ENCODE measurements at places on chromosomes 3 and 15.

GRCh38 chr3:99586701-99587100 is 51.7 kb upstream of the COL8A1 start:
- DNase-seq: no peak
- H3K36me3 ChIP-seq: no peaks in the 10 kb centered on the region
- H3K4me1 ChIP-seq: no peaks in the 10 kb centered on the region
- H3K27ac ChIP-seq: no peak overlapping the region

DNA sequence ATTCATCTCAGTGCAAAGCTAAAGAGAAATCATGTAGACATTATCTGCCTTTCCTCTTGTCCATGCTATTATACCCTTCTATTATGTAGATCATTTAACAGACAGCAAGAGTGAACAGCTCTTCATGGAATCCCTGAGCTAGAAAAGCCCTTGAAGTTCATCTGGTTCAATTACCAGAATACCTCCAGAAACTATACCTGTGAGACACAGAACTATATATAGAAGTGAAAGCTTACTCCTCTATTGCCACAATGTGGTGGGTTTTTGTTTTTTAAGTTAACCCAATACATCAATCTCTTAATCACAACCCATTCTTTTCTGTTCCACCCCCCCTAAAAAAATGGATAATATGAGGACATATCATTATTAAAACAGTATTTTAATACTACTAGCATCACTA is 347.7 kb downstream of the PLCL2 start:
- no peaks in the 10 kb centered on the region for H3K27me3 ChIP-seq
- no peak overlapping the region for H3K4me3 ChIP-seq
- no peak overlapping the region for H3K27ac ChIP-seq
- H3K36me3 ChIP-seq: peaks cover 13% of the 10 kb centered on the region
- H3K4me1 ChIP-seq: peaks cover 19% of the 10 kb centered on the region

DNA sequence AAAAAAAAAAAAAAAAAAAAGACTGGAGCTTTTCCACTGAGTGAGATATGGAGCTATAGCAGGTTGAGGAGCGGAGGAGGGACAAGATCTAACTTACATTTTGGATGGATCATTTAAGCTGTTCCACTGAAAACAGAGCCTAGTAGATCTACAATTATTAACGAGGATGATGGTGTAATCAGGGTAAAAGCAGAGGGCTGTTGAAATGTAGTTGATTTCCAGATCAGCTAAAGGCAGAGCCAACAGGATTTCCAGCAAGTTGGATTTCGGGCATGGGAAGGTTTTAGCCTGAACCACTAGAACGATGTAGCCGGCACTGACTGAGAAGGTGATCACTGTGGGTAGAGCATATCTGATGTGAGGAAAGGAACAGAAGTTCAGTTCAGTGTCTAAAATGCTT is 360.7 kb downstream of the EPHB1 start:
- no peak for DNase-seq
- H3K4me3 ChIP-seq: no peak overlapping the region
- no peak overlapping the region for H3K27ac ChIP-seq
- H3K36me3 ChIP-seq: no peaks in the 10 kb centered on the region
- H3K4me1 ChIP-seq: no peaks in the 10 kb centered on the region

- DNase-seq: no peak
- H3K4me3 ChIP-seq: no peak overlapping the region
- peaks cover 4% of the 10 kb centered on the region for H3K36me3 ChIP-seq
Measured at GRCh38 chr3:194592798-194593752, 40.1 kb downstream of the TMEM44 start.

DNA sequence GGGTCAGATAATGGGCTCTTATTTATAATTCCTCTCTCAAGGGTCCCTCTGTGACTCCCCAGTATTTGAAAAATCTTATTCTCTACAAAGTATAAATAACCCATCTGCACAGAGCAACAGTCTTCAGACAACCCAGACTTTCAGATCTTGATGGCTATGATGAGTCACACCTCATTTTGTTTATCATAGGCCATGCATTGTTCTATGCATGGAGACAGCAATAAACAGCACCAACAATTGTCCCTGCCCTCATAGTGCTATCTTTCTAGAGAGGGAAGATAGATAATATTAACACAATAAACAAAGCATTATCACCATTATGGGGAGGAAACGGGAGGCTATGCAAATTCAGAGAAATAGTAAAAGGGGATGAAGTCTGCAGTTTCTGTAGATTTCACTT is 13.4 kb downstream of the FHIT start:
- no peak for DNase-seq
- H3K4me1 ChIP-seq: no peaks in the 10 kb centered on the region
- H3K4me3 ChIP-seq: no peak overlapping the region
- no peaks in the 10 kb centered on the region for H3K27me3 ChIP-seq

GRCh38 chr15:33016405-33017024 is 178.0 kb downstream of the FMN1 start:
- peaks cover 8% of the 10 kb centered on the region for H3K27me3 ChIP-seq
- DNase-seq: no peak
- no peak overlapping the region for H3K27ac ChIP-seq
- no peak overlapping the region for H3K4me3 ChIP-seq
- no peaks in the 10 kb centered on the region for H3K36me3 ChIP-seq

DNA sequence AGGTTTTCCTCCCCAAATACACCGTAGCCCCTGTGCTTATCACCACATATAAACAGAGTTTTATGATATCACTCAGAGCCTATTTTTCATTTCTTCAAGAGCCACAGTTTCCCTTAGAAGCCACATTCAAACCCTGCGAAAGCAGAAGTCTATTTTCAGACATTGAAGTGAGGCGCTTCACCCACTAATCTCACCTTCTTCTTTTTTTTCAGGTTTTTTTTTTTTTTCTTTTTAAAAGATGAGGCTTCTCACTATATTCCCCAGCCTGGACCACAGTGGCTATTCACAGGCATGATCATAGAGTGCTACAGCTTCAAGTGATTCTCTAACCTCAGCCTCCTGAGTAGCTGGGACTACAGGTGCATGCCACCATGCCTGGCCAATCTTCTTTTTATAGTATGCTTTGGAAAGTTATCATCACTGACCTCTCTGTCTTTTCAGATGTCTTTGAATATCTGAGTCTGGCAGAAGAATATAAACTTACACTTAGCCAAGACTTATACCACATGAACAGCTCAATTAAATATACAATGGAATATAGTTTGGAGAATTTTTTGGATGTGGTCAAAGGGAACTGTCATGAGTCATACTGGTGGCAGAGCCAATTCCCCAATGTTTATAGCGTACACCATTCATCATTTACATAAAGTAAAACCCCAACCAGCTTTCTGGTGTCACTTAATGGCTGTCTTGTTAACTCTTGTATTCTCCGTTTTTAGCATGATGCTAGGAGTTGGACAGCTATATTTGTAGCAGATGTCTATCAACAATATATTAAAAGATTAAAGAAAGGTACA is 59.7 kb upstream of the CCDC50 start:
- H3K4me1 ChIP-seq: peaks cover 51% of the 10 kb centered on the region
- peak overlapping the region; percentile 92 for H3K27ac ChIP-seq
- DNase-seq: no peak
- peak overlapping the region; percentile 68 for H3K4me3 ChIP-seq

DNA sequence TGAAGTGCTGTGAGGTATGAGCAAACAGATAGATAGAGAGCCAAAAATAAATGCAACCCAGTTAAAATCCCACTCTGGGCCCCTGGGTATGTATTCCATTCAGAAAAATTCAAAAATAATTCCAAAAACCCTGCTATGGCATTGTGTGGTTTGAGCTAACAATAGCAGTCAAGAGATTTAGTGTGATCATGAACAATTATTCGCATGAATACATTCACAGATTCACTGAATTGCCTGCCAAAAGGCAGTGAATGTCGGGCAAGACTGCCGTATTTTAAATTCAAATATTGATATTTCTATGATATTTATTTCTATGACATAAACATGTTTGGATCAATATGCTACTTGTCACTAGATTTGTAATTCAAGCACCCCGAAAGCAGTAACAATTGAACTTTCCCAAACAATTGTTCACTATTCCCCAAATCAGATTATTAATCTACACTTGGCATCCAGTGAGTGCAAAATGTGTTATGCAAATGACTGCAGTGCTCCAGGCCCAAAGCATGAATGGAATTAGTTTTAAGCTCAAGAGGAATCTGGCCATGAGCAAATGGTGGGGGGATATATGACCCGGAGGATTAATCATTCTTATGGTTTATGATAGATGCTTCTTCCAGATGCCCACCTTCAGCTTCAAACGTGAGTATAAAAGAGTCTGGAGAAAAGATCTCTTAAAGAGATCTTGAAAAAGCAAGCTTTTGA is 417.0 kb upstream of the MEIS2 start:
- no peaks in the 10 kb centered on the region for H3K4me1 ChIP-seq
- DNase-seq: no peak
- H3K27me3 ChIP-seq: no peaks in the 10 kb centered on the region
- H3K4me3 ChIP-seq: no peak overlapping the region
- H3K36me3 ChIP-seq: no peaks in the 10 kb centered on the region

DNA sequence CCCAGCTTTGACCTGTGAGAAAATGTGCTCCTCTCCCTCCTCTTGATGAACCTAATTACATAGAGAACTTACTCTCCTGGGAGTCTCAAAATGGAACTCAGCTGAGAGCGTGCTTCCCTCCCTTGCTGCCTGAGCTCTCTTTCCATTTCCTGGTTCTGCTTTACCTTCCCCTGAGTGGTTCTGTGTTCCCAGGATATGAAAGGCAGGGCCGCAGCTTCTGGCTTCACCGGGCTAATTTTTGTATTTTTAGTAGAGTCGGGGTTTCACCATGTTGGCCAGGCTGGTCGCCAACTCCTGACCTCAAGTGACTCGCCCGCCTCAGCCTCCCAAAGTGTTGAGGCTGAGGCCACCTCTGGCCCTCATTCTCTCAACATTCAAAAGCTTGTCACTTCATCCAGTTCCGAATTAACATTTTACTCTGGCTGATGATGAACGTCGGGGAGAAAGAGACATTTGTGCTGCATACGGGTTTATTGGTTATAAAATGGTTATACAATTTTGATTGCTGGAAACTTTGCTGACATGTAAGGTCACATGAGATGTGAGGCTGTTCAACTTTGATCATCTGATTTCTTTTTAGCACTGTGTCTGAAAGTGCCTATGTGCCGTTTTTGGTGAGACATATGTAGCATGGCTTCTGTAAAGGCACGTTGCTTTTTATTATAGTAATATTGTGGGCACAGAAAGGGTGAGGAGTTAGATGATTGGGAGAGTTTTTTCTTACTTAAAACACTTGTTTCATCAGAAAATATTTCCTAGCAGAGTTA is 6.6 kb downstream of the PLS1 start:
- H3K4me3 ChIP-seq: no peak overlapping the region
- no peaks in the 10 kb centered on the region for H3K4me1 ChIP-seq
- H3K27ac ChIP-seq: no peak overlapping the region
- H3K27me3 ChIP-seq: peaks cover 4% of the 10 kb centered on the region

DNA sequence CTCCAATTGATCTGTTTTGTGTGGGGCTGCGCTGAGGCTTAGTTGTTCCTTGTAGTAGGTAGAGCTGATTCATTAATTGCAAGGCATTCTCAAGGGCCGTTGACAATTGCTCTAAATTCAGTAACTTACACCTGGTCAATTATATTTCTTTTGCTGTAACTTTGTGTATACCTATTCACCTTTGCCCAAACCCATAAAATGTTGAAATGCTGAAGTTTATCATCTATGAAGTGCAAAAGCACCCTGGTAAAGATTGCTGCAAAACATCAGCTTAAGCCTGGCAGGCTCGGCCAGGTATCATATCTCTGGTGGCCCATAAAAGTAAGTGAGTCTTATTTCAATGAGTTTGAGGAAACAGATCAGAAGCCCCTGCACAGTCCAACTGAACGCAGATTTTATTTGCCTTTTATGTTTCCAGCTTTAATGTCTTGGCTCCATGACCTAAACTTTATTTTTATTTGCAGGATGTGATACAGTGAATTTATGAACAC is 203.6 kb upstream of the SLCO3A1 start:
- H3K27ac ChIP-seq: no peak overlapping the region
- no peaks in the 10 kb centered on the region for H3K36me3 ChIP-seq
- no peaks in the 10 kb centered on the region for H3K4me1 ChIP-seq

DNA sequence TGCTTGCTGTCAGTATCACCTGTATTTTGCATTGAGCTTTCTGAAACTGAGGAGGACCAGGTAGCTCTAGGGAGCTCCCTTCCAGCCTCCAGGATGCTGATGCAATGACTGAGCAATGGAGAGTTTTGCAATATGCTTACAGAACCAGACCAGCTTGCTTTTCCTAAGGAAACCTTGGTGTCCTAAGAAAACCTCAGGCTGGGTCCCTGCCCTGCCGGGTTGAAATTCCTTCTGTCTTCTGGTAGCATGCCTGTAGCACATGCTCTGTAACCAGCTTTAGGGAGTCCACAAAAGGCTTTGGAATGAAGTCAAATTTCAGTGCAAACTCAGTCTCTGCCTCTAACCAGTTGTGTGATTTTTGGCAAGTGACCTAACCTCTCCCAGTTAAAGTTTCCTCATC is 65.8 kb upstream of the GSK3B start:
- no peak overlapping the region for H3K4me3 ChIP-seq
- no peak for DNase-seq
- no peak overlapping the region for H3K27ac ChIP-seq
- H3K27me3 ChIP-seq: no peaks in the 10 kb centered on the region
- H3K36me3 ChIP-seq: peaks cover 3% of the 10 kb centered on the region
- peaks cover 7% of the 10 kb centered on the region for H3K4me1 ChIP-seq

- H3K27ac ChIP-seq: no peak overlapping the region
- no peak for DNase-seq
- H3K27me3 ChIP-seq: no peaks in the 10 kb centered on the region
- peaks cover 23% of the 10 kb centered on the region for H3K4me1 ChIP-seq
Measured at GRCh38 chr15:73602992-73603391, 30.2 kb downstream of the NPTN start.

DNA sequence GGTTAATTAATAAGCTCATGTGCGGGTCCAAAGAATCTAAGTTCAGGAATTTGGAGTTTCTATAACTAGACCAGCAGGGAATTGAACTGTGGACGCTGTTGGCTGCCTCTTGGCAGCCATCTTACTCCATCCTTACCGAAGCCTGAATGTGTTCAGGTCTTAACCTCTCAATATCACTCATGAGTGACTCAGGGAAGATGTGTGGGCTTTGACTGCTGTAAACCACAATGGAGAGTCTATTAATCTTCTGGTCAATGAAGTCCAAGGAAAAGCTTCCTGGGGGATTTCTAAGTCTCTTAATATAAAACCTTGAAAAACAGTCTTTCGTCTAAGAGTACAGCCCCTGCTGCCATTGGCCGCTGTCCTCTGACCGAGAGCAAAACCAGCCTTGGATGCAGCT is 46.7 kb upstream of the OXTR start:
- H3K4me1 ChIP-seq: no peaks in the 10 kb centered on the region
- H3K4me3 ChIP-seq: no peak overlapping the region
- DNase-seq: no peak

- no peak for DNase-seq
- no peaks in the 10 kb centered on the region for H3K27me3 ChIP-seq
- no peaks in the 10 kb centered on the region for H3K36me3 ChIP-seq
- no peaks in the 10 kb centered on the region for H3K4me1 ChIP-seq
- H3K27ac ChIP-seq: no peak overlapping the region
Measured at GRCh38 chr3:108486941-108487340, 23.5 kb downstream of the MYH15 start.

- H3K36me3 ChIP-seq: no peaks in the 10 kb centered on the region
- no peak for DNase-seq
- no peak overlapping the region for H3K4me3 ChIP-seq
- H3K4me1 ChIP-seq: no peaks in the 10 kb centered on the region
- H3K27me3 ChIP-seq: no peaks in the 10 kb centered on the region
Measured at GRCh38 chr3:7843441-7843840, 658.2 kb upstream of the LMCD1 start.

Measured in activated B cell treated with CpG ODN at 0.5 μM for 24 hours (primary cell).